ENCODE measurements at places on chromosomes 11 and 22. TPM values are rescaled to one million over a fixed set of nuclear protein-coding genes. Genes with fewer than 3 reads are reported as not detected.

GRCh38 chr11:109039611-109040010 is 374.7 kb downstream of the DDX10 start:
- no peak for DNase-seq

- DNase-seq = no peak
Measured at GRCh38 chr11:5701055-5701577, 11.5 kb downstream of the TRIM22 start.

GRCh38 chr11:83666149-83666548 is 380.0 kb upstream of the CCDC90B start:
- DNase-seq = no peak

GRCh38 chr22:29300807-29301601 is 5.4 kb upstream of the GAS2L1 start:
- peak; percentile 59 for DNase-seq

GRCh38 chr22:22037740-22038139 is 55.2 kb upstream of the TOP3B start:
- DNase-seq = peak; percentile 61

- no peak for DNase-seq
Measured at GRCh38 chr11:129910360-129910759, 15.0 kb upstream of the NFRKB start.

DNA sequence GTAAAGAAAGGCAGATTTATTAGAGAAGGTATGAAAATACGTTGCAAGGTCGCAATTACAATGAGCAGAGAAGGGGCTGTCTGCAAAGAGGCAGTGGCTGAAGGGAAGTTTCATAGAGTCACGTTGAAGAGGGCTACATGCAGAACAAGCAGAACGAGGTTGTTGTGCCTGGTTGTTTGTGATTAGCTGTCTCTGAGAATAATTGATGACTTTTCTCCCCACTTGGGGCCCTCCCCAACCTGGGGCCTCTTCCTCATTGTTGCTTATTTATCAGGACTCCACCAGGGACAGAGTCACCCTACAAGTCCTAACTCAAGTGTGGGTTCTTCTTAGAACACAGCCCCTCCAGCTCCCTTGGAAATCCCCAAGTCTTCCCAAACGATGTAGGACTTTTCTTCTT is 29.1 kb downstream of the CSF2RB start:
- no peak for DNase-seq

GRCh38 chr22:42866100-42866499 is 9.0 kb upstream of the ARFGAP3 start:
- DNase-seq = no peak

GRCh38 chr11:78722786-78723185 is 148.1 kb upstream of the NARS2 start:
- no peak for DNase-seq

PKP3 gene
- 0.76 TPM for total RNA-seq

WNT7B gene
- not detected for total RNA-seq

CDC42EP2 gene
- 0.43 TPM for total RNA-seq
